Central memory CD8-positive, alpha-beta T cell (primary cell): ENCODE measurements at places on chromosomes 5 and 9.

- DNase-seq: no peak
These were observed 32.5 kb downstream of the SGCD start for GRCh38 chr5:156359476-156359875.

DNA sequence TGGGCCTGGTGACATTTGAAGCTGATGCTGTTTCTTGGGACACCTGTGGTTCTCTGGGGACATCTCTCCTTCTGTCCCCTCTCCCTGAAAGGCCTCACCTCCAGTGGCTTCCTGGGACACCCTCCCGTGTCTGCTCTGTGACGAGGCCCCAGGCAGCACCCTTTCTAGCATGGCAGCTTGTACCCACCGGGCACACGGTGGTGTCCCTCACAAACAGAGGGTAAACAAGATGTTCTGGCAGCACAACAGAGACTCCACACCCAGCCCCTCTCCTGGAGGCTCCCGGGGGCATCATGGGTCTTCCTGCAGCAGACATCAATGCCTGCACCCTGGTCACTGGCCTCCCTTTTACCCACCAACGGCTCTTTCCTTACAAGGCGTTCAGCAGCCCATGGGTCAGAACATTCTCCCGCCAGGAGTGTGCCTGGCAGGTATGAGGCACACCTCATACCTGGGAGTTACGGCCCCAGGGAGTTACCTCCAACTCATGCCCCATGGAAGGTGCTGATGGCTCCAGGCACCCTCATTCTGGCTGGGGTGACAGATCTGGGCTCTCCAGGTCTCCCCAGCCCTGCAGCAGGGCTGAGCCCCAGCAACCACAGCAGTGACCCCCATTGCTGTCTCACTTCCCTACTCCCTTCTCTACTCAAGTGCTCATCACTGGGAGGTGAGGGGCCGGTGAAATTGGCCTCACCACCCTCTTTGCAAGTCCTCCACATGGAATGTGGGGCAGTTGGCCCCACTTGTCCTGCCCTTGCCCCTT lies 51.1 kb downstream of the BARX1 start:
- no peak for DNase-seq

- DNase-seq: no peak
These were observed 3.9 kb downstream of the MAP3K1 start for GRCh38 chr5:56819060-56819881.

DNA sequence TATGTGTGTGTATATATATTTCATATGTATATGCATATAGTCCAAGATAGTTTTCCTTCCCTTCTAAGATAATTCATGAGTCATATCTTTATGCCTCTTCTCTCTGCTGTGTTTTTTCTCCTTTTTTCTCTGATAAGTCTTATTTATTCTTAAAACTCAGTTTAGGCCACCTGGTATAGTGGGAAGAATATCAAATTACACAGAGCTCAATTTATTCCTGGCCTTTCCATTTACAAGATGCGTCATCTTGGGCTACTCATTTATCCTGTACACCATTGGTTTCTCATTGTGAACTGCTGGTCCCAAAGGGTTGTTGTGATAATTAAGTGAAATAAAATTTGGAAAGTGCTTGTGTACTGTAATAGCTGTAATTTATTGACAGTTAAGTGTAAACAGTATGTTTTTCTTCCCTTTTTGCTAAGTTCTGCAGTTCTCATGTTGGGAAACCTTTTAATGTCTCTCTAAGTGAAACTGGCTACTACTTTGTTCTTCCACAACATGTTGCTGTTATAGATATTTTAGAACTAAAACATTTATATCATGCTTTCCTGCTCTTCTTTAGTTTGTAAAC lies 19.4 kb downstream of the CCDC171 start:
- no peak for DNase-seq

DNA sequence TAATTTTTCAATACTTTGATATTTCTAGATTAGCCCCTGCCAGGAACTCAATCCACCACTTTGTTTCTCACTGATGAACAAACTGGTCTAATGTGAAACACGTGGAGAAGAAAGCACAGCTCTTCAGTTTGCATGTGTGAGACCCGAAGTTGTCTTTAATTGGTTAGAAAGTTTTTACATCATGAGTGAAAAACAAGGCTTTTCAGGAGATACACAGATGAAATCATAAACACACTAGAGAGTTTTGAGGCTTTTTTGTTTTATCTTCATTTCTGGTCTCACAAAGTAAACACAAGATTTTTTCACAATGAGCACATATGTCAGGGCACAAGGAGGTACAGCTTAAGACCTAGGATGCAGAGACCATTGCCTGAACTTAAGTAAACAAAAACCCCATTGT lies 84.5 kb upstream of the MOCS2 start:
- DNase-seq: no peak

- no peak for DNase-seq
These were observed 113.3 kb upstream of the SLC1A3 start for GRCh38 chr5:36492984-36493654.

DNA sequence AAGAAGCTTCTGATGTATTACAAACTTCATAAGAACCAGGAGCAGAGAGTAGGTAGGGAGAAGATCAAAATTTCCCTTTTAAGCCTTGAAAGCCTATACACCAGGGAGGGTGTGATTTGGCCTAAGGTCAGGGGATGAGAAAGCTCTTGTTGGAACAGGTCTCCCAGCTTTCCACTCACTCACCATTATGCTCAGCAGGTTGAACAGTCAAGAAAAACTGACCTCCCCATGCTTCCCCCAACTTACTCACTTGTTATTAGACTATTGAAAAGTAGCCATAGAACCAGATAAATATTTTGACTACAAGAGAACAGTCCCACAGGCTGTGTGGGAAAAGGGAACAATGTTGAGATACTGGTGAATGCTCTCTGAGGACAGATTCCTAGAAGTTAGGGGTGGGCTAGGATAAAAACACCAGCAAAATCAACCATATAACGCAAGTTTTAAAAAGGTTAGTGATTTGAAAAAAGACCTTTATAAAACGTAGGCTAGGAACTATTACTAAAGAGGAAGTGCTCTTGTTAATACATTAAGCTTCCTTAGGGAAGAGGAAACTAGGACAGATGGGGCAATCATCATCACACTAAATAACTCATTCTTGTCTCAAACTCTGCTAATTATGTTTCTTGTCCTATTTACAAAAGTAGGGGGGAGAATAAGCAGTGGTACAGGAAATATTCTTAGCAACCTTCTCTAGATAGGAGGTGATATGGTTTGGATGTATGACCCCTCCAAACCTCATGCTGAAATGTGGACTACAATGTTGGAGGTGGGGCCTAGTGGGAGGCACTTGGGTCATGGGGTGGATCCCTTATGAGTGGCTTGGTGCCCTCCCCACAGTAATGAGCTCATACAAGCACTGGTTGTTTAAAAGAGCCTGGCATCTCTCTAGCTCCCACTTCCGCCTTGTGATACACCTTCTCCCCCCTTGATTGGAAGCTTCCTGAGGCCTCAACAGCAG lies 31.0 kb downstream of the PCDHGC5 start:
- DNase-seq: no peak
